Airway epithelial cell (primary cell): ENCODE measurements at places on chromosomes 12 and 14. TPM values are rescaled to one million over a fixed set of nuclear protein-coding genes. Genes with fewer than 3 reads are reported as not detected.

DTX3 gene
- 3.5 and 3.6 TPM in 2 replicates for total RNA-seq

CCDC88C gene
- 18.9 and 26.7 TPM in 2 replicates for total RNA-seq

NUAK1 gene
- total RNA-seq = 8.0 and 21.9 TPM in 2 replicates

TGM1 gene
- total RNA-seq = 229 and 247 TPM in 2 replicates

INHBC gene
- total RNA-seq = 0.74 TPM in 1 of 2 replicates, not detected in the other

B4GALNT1 gene
- total RNA-seq = 0.71 and 1.1 TPM in 2 replicates

TDRD9 gene
- 0.74 and 0.92 TPM in 2 replicates for total RNA-seq

CLEC2A gene
- total RNA-seq = not detected in 2 replicates

KRT82 gene
- total RNA-seq = not detected in 2 replicates

CLEC1A gene
- not detected in 2 replicates for total RNA-seq

PRH1 gene
- 1.5 and 2.4 TPM in 2 replicates for total RNA-seq

GPR137C gene
- total RNA-seq = under 0.01 TPM in 1 of 2 replicates, not detected in the other

MYH6 gene
- not detected in 2 replicates for total RNA-seq

NPAS3 gene
- not detected in 2 replicates for total RNA-seq

TMEM52B gene
- not detected in 2 replicates for total RNA-seq
